ENCODE measurements at places on chromosomes 16 and 17. TPM values are rescaled to one million over a fixed set of nuclear protein-coding genes. Genes with fewer than 3 reads are reported as not detected.
A peak's percentile ranks its signal among the peaks of the same experiment; 100 is the strongest.

Gene TEKT1
- not detected for total RNA-seq

DNA sequence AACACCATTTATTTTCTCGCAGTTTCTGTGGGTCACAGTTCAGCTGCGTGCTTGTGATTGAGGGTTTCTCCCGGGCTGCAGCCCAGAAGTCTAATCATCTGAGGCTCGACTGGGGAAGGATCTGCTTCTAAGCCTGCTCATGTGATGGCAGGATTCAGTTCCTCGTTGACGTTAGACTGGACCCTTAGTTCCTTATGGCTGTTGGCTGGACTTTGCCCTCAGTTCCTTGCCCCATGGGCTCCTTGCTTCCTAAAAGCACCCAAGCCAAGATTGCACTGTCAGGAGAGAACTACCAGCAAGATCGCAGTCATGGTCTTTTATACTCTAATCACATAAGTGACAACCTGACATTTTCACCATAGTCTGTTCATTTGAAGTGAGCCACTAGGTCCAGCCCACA lies 250.0 kb downstream of the PRKCA start:
- no peaks in the 10 kb centered on the region for H3K36me3 ChIP-seq
- H3K27ac ChIP-seq = peak overlapping the region; percentile 98
- H3K4me1 ChIP-seq = peaks cover 53% of the 10 kb centered on the region
- H3K27me3 ChIP-seq = no peaks in the 10 kb centered on the region
- DNase-seq = no peak
- H3K4me3 ChIP-seq = no peak overlapping the region

- H3K27ac ChIP-seq = peak overlapping the region; percentile 89
- no peaks in the 10 kb centered on the region for H3K27me3 ChIP-seq
- H3K36me3 ChIP-seq = no peaks in the 10 kb centered on the region
Measured at GRCh38 chr17:50660042-50660886, 25.6 kb downstream of the ABCC3 start.

DNA sequence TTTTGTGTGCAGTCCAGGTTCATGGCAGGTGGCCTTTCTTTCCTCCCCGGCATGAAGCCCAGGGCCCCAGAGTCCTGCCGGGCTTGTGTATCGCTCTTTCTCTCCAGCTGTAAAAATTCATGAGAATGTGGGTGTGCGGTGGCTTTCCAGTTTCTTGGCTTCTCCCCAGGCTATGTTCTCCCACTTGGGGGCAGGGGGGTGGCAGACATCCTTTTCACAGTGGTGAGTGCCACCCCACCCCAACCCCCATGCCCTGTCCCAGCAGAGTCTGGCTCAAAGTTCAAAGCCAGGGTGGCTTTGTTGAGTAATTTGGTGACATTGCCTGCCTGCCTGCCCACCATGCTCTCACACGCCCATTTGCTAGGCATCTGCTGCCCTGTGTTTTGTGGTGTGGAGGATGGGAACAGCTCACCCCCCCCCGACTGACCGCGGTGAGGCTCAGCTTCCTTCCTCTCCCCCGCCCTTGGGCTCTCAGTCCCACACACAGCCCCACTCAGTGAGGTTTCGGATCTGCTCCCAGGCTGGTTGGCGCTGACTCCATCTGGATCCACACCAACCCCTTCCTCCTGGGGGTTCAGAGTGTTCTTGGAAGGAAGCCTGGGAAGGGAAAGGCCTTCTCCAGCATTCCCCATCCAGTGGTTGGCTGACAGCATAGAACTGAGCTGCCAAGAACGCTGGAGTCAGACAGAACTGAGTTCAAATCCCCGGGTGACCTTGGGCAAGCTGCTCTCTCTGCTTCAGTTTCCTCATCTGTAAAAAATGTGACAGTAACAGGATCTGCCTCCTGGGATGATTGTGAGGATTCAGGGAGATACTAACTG lies 36.0 kb downstream of the CHD9 start:
- H3K36me3 ChIP-seq = no peaks in the 10 kb centered on the region
- peaks cover 8% of the 10 kb centered on the region for H3K4me1 ChIP-seq
- no peaks in the 10 kb centered on the region for H3K27me3 ChIP-seq
- H3K4me3 ChIP-seq = no peak overlapping the region

DNA sequence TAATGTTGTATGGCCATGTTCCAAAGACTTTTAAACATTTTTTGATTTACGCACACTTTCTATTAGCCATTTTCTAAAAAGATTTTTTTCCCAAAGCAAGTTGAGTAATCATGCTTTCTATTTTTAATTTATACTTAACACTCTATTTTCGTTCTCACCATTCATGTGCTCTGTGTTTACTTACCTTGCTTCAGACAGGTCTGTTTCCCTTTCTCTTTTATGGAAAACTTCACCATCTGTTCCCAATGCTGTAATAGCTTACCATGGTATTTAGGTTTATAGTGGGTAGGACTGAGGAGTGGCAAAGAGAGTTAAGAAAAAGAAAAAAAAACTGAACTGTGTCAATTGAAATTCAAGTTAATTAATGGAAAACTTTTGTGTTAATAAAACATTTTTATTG lies 37.5 kb upstream of the KCNJ16 start:
- H3K27ac ChIP-seq = no peak overlapping the region
- no peak overlapping the region for H3K4me3 ChIP-seq
- DNase-seq = no peak
- peaks cover 9% of the 10 kb centered on the region for H3K4me1 ChIP-seq
- H3K27me3 ChIP-seq = no peaks in the 10 kb centered on the region

DNA sequence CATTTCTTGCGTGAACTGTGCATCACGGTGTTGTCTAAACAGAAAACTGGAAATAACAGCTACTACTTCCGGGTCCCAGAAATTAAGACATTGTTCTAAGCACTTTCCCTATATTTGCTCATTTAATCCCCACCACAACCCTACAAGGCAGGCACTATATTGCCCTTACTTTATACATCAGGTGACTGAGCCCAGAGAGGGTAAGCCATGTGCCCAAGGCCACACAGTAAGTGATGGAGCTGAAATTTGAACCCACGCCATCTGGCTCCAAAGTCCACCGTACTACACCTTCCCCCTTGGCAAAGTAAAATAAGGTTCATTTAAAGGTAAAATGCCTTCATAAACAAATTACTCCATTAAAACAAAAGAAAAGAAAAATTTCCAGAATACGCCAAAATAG lies 33.2 kb downstream of the COTL1 start:
- H3K27me3 ChIP-seq = no peaks in the 10 kb centered on the region
- no peak for DNase-seq
- no peaks in the 10 kb centered on the region for H3K4me1 ChIP-seq
- H3K4me3 ChIP-seq = no peak overlapping the region
- H3K27ac ChIP-seq = no peak overlapping the region

GRCh38 chr17:35766903-35767510 lies 6.3 kb downstream of the C17orf50 start:
- H3K4me3 ChIP-seq = no peak overlapping the region
- 0 out of 2 replicates have a peak, but pooled peaks cover 3% of the 10 kb centered on the region for H3K4me1 ChIP-seq
- H3K27ac ChIP-seq = no peak overlapping the region
- DNase-seq = peak; percentile 61

GRCh38 chr16:19749571-19750080 lies 31.6 kb downstream of the IQCK start:
- no peak for DNase-seq
- H3K4me1 ChIP-seq = peaks cover 41% of the 10 kb centered on the region
- H3K36me3 ChIP-seq = no peaks in the 10 kb centered on the region
- H3K4me3 ChIP-seq = no peak overlapping the region
- H3K27me3 ChIP-seq = no peaks in the 10 kb centered on the region

- DNase-seq = no peak
- no peak overlapping the region for H3K27ac ChIP-seq
- peaks cover 7% of the 10 kb centered on the region for H3K4me1 ChIP-seq
- no peak overlapping the region for H3K4me3 ChIP-seq
Measured at GRCh38 chr17:81404558-81405165, 9.4 kb downstream of the BAHCC1 start.

GRCh38 chr17:2176499-2177169 lies 121.7 kb downstream of the HIC1 start:
- no peak for DNase-seq
- no peak overlapping the region for H3K27ac ChIP-seq
- H3K4me3 ChIP-seq = no peak overlapping the region
- H3K4me1 ChIP-seq = peaks cover 14% of the 10 kb centered on the region
- no peaks in the 10 kb centered on the region for H3K36me3 ChIP-seq

Gene ASPHD1
- 2.0 TPM for total RNA-seq

Gene FOXC2
- total RNA-seq = not detected

GRCh38 chr17:80959330-80960036 lies 32.2 kb upstream of the CHMP6 start:
- DNase-seq = peak; percentile 45
- H3K4me3 ChIP-seq = no peak overlapping the region
- H3K36me3 ChIP-seq = no peaks in the 10 kb centered on the region
- no peak overlapping the region for H3K27ac ChIP-seq
- H3K27me3 ChIP-seq = no peaks in the 10 kb centered on the region

- no peaks in the 10 kb centered on the region for H3K4me1 ChIP-seq
- no peak overlapping the region for H3K27ac ChIP-seq
- no peaks in the 10 kb centered on the region for H3K27me3 ChIP-seq
- no peak overlapping the region for H3K4me3 ChIP-seq
- no peaks in the 10 kb centered on the region for H3K36me3 ChIP-seq
- DNase-seq = no peak
Measured at GRCh38 chr17:27109346-27109745, 184.6 kb upstream of the WSB1 start.

DNA sequence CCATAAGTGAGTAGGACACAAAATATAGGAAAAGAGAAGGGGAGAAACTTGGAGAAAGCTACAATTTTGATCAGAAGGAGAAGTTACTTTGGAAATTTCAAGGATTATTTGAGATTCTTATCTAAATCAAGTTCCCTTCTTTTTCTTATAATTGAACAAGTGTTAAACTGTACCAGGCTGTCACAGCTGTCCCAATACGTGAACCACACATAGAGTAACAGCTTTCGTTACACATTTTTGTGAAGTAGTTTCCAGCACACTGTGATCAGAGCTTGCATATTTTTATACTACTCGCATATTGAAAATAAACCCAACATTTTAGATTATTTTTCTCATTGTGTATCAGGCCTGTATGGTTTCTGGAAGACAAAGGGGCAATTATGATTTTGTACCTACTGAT lies 412.8 kb upstream of the PSMD7 start:
- H3K36me3 ChIP-seq = no peaks in the 10 kb centered on the region
- no peak for DNase-seq
- no peaks in the 10 kb centered on the region for H3K4me1 ChIP-seq
- H3K27ac ChIP-seq = no peak overlapping the region

GRCh38 chr17:53949473-53950090 lies 126.9 kb downstream of the KIF2B start:
- H3K4me3 ChIP-seq = no peak overlapping the region
- DNase-seq = no peak
- no peaks in the 10 kb centered on the region for H3K4me1 ChIP-seq
- no peak overlapping the region for H3K27ac ChIP-seq
- H3K27me3 ChIP-seq = no peaks in the 10 kb centered on the region
- H3K36me3 ChIP-seq = no peaks in the 10 kb centered on the region

- H3K27ac ChIP-seq = no peak overlapping the region
- DNase-seq = no peak
- H3K4me1 ChIP-seq = no peaks in the 10 kb centered on the region
- no peaks in the 10 kb centered on the region for H3K27me3 ChIP-seq
Measured at GRCh38 chr17:42135664-42136653, 13.4 kb downstream of the HSPB9 start.

GRCh38 chr16:2959206-2959605 lies 4.9 kb upstream of the KREMEN2 start:
- no peak for DNase-seq
- H3K27me3 ChIP-seq = no peaks in the 10 kb centered on the region
- no peaks in the 10 kb centered on the region for H3K36me3 ChIP-seq

Gene KRTAP3-1
- total RNA-seq = 1.6 TPM

DNA sequence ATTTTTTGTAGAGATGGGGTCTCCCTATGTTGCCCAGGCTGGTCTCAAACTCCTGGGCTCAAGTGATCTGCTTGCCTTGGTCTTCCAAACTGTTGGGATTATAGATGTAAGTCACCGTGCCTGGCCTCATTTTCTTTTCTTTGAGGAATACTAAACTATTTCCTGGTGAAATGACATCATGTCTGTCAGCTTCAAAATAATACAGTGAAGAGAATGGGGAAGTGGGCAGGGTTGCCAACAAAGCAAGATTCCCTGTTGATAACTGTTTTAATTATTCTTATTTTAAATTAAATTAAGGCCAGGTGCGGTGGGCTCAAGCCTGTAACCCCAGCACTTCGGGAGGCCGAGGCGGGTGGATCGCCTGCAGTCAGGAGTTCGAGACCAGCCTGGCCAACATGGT lies 21.1 kb downstream of the PIPOX start:
- DNase-seq = no peak
- no peak overlapping the region for H3K27ac ChIP-seq
- H3K4me1 ChIP-seq = no peaks in the 10 kb centered on the region
- no peaks in the 10 kb centered on the region for H3K27me3 ChIP-seq
- no peak overlapping the region for H3K4me3 ChIP-seq
- no peaks in the 10 kb centered on the region for H3K36me3 ChIP-seq

DNA sequence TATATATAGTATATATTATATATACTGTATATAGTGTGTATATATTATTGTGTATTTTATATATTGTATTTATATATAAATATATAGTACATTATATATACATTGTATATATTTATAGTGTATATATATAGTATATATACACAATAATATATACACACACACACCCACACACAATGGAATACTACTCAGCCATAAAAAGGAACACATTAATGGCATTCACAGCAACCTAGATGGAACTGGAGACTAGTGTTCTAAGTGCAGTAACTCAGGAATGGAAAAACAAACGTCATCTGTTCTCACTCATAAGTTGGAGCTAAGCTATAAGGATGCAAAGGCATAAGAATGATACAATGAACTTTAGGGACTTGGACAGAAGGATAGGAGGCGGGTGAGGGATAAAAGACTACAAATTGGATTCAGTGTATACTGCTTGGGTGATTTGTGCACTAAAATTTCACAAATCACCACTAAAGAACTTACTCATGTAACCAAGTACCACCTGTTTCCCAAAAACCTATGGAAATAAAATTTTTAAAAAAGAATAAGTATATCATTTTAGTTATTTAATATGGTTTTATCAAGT lies 201.9 kb upstream of the CDH11 start:
- no peak overlapping the region for H3K27ac ChIP-seq
- H3K27me3 ChIP-seq = no peaks in the 10 kb centered on the region
- no peak overlapping the region for H3K4me3 ChIP-seq
- DNase-seq = no peak
- H3K36me3 ChIP-seq = no peaks in the 10 kb centered on the region

DNA sequence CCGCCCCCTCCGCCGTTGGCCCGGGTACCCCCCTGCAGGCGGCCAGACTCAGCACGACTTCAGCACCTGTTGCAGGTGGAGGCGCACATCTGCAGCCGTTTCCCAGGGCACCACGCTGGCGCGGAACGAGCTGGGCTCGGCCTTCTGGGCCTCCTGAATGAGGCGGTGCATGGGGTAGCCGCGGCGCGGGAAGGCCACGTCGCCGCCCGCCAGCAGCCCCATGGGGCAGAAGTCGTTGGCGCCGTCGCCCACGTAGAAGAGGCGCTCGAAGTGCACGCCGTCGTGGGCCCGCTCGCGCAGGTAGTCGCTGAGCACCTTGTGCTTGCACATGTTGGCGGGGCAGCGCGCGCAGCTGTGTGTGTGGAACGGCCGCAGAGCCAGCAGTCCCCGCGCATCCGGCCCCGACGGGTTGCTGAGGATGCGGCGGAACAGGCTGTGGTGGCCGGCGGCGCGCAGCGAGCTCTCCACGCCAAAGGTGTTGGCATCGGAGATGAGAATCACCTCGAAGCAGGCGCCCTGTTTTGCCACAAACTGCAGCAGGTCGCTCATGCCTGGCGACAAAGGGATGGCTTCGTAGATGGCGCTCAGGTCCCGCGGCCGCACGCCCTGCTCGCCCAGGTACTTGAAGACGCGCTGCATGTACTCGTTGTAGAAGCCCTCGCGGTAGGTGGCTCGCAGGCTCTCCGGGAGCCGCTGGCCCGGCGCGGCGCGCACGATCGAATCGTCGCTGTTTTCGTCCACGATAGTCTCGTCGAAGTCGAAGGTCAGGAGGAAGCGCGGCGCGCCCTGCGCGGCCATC lies 6.2 kb downstream of the PHOSPHO1 start:
- H3K4me1 ChIP-seq = peaks cover 4% of the 10 kb centered on the region
- H3K27me3 ChIP-seq = peaks cover 24% of the 10 kb centered on the region
- no peak overlapping the region for H3K27ac ChIP-seq
- no peaks in the 10 kb centered on the region for H3K36me3 ChIP-seq
- H3K4me3 ChIP-seq = peak overlapping the region; percentile 36
